ENCODE measurements at places on chromosomes 13 and 19.

- DNase-seq = no peak
Observed at GRCh38 chr13:86689911-86690310, 890.7 kb upstream of the SLITRK6 start.

- no peak for DNase-seq
Observed at GRCh38 chr13:40271271-40271885, 395.1 kb downstream of the FOXO1 start.

- DNase-seq = no peak
Observed at GRCh38 chr13:37369616-37370015, 229.0 kb downstream of the POSTN start.

DNA sequence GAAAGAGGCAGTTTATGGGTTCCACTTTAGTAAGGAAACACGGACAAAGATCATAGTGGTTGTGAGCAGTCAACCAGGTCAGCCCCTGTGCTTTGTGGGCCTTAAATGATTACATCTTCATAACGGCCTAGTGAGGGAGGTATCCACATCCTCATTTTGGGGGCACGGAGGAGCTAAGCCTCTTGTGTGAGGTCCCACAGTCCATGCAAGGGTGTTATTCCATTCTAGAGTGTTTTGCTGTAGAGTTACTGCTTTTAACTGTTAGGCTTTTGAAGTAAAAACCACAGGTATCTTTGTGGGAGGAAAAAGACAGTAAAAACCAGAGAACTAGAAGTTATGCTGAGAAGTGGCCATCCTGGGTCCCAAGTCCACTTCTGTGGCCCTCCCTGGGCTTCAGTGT lies 4.0 kb downstream of the NOP53 start:
- DNase-seq = no peak

- no peak for DNase-seq
Observed at GRCh38 chr13:48892688-48893075, 83.0 kb upstream of the FNDC3A start.

- DNase-seq = no peak
Observed at GRCh38 chr19:44640518-44640917, 3.2 kb upstream of the PVR start.

GRCh38 chr13:61180234-61180633 lies 235.4 kb downstream of the PCDH20 start:
- no peak for DNase-seq

- DNase-seq = no peak
Observed at GRCh38 chr19:2054763-2055162, 3.7 kb upstream of the MKNK2 start.

DNA sequence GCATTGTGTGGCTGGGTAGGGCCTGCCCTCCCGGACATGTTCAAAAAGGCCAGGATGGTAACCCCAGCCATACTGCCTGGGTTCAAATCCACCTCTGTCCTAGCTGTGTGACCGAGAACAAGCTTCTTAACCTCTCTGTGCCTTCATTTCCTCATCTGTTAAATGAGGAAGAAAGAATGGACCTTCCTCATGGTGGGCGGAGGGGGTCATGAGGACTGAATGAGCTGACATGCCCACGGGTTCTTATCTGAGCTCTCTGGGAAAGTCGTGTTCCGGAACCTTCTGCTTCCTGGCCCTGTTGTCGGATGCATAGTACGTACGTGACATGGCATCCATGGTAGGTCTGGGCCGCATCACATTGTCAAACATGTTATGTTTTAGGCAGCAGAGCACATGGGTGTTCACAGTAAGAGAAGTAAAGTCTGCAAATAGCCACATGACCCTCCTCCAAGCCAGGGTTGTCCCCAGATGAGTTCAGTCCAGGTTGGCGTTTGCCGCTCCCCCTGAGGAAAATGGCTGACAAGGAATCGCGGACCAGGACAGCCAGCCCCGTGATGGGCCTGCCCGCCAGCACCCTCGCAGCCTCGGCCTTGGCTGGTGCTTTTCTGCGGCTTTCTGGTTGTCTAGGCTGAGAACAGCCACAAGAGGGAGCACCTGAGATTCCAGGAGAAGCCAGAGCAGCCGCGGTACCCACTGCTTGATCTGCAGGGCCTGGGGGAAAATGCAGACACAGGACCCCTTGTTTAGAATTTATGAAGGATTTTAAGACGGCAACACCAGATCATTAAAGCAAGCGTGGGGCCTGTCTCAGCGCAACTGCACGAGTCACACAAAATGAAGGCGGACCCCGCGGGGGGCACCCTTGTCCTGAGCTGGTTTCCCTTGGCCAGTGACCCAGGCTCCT lies 2.4 kb upstream of the NTN5 start:
- DNase-seq = peak; percentile 87

DNA sequence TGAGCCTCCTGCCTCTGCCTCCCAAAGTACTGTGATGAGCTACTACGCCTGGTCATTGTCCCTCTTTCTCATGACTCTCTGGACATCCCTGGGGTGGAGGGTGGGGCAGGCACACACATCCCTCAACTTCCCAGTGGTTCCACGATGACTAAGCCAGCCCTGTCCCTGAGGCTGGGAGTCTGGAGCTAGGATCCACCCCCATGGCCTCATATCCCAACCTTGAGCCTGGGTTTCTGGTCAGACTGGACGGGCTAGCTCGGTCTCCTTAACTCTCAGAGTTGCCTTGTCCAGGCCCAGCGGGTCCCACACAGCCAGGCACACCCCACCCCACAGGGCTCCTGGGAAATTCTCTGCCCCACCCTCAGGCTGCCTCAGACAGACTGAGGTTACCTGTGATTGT lies 19.6 kb downstream of the IER2 start:
- DNase-seq = no peak

- DNase-seq = no peak
Observed at GRCh38 chr19:40810160-40810559, 11.2 kb downstream of the EGLN2 start.
